ENCODE measurements at places on chromosomes 6 and 20. TPM values are rescaled to one million over a fixed set of nuclear protein-coding genes. Genes with fewer than 3 reads are reported as not detected.

SGK2 gene
- total RNA-seq = 2.9 TPM

DNAAF9 gene
- 24.5 TPM for total RNA-seq

TAPBP gene
- 91.9 TPM for total RNA-seq

- ATAC-seq = no peak
Observed at GRCh38 chr6:89468998-89469397, 36.0 kb downstream of the ANKRD6 start.

GRCh38 chr6:71106276-71106675 is 149.4 kb upstream of the B3GAT2 start:
- ATAC-seq = peak; percentile 22
